IMR-90 (cell line): ENCODE measurements at places on chromosomes 16 and 17. TPM values are rescaled to one million over a fixed set of nuclear protein-coding genes. Genes with fewer than 3 reads are reported as not detected.

CCL16 gene
- total RNA-seq = not detected in 2 replicates

- no peak overlapping the region for H3K4me3 ChIP-seq
- peaks cover 20% of the 10 kb centered on the region for H3K4me1 ChIP-seq
- DNase-seq = peak; percentile 31
- peaks cover 6% of the 10 kb centered on the region; the same call in 1 of the 2 replicates for H3K36me3 ChIP-seq
- no peaks in the 10 kb centered on the region for H3K27me3 ChIP-seq
Observed at GRCh38 chr17:5585836-5586521, 1.7 kb upstream of the NLRP1 start.

DPEP3 gene
- not detected in 2 replicates for total RNA-seq

DNA sequence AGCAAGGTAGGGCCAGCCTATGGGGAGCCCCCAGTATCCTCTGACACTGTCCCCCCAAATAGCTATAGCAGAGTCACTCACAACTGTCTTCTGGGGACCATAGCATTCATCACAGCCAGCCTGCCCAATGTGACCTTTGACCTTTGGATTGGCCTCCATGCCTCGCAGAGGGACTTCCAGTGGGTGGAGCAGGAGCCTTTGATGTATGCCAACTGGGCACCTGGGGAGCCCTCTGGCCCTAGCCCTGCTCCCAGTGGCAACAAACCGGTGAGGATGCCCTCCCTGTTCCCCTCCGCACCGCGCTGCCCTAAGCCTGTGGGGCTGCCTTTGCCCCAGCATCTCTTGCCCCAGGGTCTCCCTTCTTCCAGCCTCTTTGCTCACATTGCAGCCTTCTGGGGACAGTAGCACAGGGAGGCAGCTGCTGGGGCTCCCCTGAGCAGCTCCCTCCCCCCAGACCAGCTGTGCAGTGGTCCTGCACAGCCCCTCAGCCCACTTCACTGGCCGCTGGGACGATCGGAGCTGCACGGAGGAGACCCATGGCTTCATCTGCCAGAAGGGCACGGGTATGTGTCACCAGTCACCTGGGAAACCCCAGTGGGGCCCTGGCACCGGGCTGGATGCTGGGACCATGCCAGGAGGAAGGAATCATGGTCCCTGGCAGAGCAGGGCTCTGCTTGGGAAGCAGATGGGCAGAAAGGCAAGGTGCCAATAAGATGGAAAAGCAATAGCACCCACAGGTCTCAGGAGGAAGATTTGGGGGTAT, 61.1 kb downstream of the MRC2 start:
- H3K4me1 ChIP-seq = no peaks in the 10 kb centered on the region
- H3K36me3 ChIP-seq = peaks cover 64% of the 10 kb centered on the region
- H3K4me3 ChIP-seq = no peak overlapping the region
- H3K27ac ChIP-seq = no peak overlapping the region

CPHXL gene
- total RNA-seq = not detected in 2 replicates

DNA sequence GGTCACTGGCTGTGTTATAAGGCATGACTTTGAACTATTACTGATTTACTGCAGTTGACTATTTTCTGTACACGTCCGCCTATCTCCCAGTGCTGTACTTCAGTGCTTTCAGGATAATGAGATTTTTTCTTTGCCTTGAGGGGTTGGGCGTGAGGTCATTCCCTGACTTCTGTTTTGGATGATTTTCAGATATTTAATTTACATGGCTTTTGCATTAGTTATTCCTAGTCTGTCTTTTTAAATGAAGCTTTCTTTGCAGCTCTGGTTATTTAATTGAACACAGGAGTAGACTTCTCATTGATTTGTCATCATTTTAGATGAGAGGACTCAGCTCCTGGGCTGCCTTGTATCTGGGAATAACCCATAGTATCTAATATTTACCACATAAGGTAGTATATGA, 23.7 kb downstream of the WIPF2 start:
- DNase-seq = no peak
- H3K27me3 ChIP-seq = no peaks in the 10 kb centered on the region
- H3K4me3 ChIP-seq = no peak overlapping the region
- no peak overlapping the region for H3K27ac ChIP-seq
- no peaks in the 10 kb centered on the region for H3K36me3 ChIP-seq
- H3K4me1 ChIP-seq = no peaks in the 10 kb centered on the region; the same call in 1 of the 2 replicates

DNA sequence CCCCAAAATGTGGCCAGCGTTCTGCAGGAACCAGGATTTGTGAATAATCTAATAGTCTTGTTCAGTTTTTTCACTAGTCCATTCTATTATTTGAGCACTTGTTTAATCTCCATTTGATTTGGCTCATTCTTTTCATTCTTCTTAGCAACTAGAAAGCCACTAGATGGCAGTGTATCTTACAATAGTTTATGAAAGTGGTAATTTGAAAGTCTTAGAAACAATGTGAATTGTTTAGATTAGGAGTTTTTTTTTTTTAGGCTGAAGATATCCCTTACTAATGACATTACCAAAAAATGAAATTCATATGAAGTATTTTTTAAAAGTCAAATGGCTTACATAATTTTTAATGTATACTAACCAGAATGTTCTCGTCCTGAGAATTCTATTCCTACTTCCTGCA, 6.7 kb downstream of the ERI2 start:
- no peaks in the 10 kb centered on the region for H3K27me3 ChIP-seq
- no peak overlapping the region for H3K4me3 ChIP-seq
- H3K4me1 ChIP-seq = no peaks in the 10 kb centered on the region
- DNase-seq = peak; percentile 44
- H3K36me3 ChIP-seq = no peaks in the 10 kb centered on the region; the same call in 1 of the 2 replicates

CES1 gene
- not detected in 2 replicates for total RNA-seq

GRCh38 chr17:27453471-27453870, 2.8 kb upstream of the KSR1 start:
- no peaks in the 10 kb centered on the region for H3K36me3 ChIP-seq
- H3K27ac ChIP-seq = no peak overlapping the region
- no peaks in the 10 kb centered on the region for H3K27me3 ChIP-seq
- H3K4me1 ChIP-seq = peaks cover 13% of the 10 kb centered on the region
- no peak overlapping the region for H3K4me3 ChIP-seq

SRCIN1 gene
- not detected in 2 replicates for total RNA-seq

SP6 gene
- under 0.01 TPM in 2 replicates for total RNA-seq

ZNF624 gene
- total RNA-seq = 3.8 and 4.2 TPM in 2 replicates

CSH2 gene
- total RNA-seq = not detected in 2 replicates

DNA sequence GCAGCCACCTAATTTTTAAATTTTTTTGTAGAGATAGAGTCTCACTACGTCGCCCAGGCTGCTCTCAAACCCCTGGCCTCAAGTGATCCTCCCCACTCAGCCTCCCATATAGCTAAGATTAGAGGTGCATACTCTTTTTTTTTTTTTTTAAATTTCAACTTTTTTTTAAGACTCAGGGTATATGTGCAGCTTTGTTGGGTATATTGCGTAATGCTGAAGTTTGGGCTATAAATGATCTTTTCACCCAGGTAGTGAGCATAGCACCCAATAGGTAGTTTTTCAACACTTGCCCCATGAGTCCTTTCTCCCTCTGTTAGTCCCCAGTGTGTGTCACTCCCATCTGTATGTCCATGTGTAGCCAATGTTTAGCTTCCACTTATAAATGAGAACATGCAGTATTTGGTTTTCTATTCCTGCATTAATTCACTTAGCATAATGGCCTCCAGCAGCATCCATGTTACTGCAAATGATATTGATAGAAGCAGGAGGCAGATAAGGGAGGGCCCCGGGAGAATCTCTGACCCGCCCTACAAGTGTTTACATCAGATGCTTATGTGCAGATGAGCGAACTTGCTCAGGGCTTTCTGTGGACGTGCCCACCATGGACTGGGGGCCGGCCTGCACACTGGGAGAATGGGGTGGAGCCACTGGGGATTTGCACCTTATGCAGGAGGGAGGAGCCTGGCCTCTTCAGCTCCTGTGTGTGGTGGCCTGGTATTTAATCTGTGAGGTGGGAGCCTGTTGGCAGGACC, 110.3 kb upstream of the ZKSCAN2 start:
- no peaks in the 10 kb centered on the region for H3K4me1 ChIP-seq
- H3K27ac ChIP-seq = no peak overlapping the region
- no peak overlapping the region for H3K4me3 ChIP-seq
- DNase-seq = no peak

GRCh38 chr16:85220125-85220839, 108.0 kb upstream of the CIBAR2 start:
- no peaks in the 10 kb centered on the region for H3K36me3 ChIP-seq
- peak; percentile 85 for DNase-seq

OR1F1 gene
- not detected in 2 replicates for total RNA-seq

- peak within 1 kb of the TSS; percentile 79 for H3K4me3 ChIP-seq
- peaks cover 4% of the 10 kb centered on the region; the same call in 1 of the 2 replicates for H3K4me1 ChIP-seq
- no peak within 1 kb of the TSS; the same call in 1 of the 2 replicates for H3K27ac ChIP-seq
- H3K27me3 ChIP-seq = peaks cover 17% of the 10 kb centered on the region
Observed at GRCh38 chr17:3695723-3696411, at the start of gene P2RX5. TSS of gene P2RX5 (minus strand) at chr17:3696155. CDS start at chr17:3696005, 150 bp downstream.

GRCh38 chr16:50679676-50680555, 1.2 kb downstream of the SNX20 start:
- peaks cover 7% of the 10 kb centered on the region for H3K27me3 ChIP-seq
- DNase-seq = no peak
- no peaks in the 10 kb centered on the region for H3K36me3 ChIP-seq
- no peak overlapping the region for H3K27ac ChIP-seq

PHAF1 gene
- 13.1 and 14.0 TPM in 2 replicates for total RNA-seq

DNA sequence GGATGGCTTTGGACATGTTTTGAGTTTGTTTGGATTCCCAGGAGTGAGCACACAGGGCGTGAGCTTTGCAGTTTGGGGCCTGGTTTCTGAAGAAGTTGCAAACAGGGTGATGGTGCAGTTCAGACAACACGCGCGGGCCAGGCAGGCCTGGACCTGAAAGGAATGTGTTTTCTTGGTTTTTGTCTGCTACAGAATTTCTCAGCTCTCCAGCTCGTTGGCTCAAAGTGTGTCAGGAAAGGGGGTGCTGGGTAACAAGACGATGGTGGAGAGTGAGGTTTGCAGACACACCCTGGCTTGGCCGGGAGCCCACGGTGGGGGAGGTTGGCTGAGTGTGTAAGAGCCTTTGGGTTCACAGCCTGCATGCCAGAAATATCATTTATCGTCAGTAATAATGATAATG, 82.3 kb downstream of the CMIP start:
- DNase-seq = peak; percentile 27
- peak overlapping the region; percentile 3; the same call in 1 of the 2 replicates for H3K27ac ChIP-seq
- H3K4me3 ChIP-seq = no peak overlapping the region
- H3K27me3 ChIP-seq = no peaks in the 10 kb centered on the region

GRCh38 chr17:57898487-57899311, 48.9 kb upstream of the MRPS23 start:
- H3K27ac ChIP-seq = peak overlapping the region; percentile 85
- no peak overlapping the region for H3K4me3 ChIP-seq
- peaks cover 35% of the 10 kb centered on the region for H3K4me1 ChIP-seq
- H3K36me3 ChIP-seq = no peaks in the 10 kb centered on the region
- DNase-seq = peak; percentile 49
- no peaks in the 10 kb centered on the region for H3K27me3 ChIP-seq

- peaks cover 51% of the 10 kb centered on the region for H3K36me3 ChIP-seq
- H3K4me1 ChIP-seq = 0 out of 2 replicates have a peak, but pooled peaks cover 4% of the 10 kb centered on the region
- no peak overlapping the region for H3K4me3 ChIP-seq
- no peaks in the 10 kb centered on the region for H3K27me3 ChIP-seq
- no peak for DNase-seq
- peak overlapping the region; percentile 4; the same call in 1 of the 2 replicates for H3K27ac ChIP-seq
Observed at GRCh38 chr17:64580384-64581315, 73.9 kb downstream of the CEP95 start.
